Keratinocyte (primary cell): ENCODE measurements at places on chromosomes 13 and 19.

DNA sequence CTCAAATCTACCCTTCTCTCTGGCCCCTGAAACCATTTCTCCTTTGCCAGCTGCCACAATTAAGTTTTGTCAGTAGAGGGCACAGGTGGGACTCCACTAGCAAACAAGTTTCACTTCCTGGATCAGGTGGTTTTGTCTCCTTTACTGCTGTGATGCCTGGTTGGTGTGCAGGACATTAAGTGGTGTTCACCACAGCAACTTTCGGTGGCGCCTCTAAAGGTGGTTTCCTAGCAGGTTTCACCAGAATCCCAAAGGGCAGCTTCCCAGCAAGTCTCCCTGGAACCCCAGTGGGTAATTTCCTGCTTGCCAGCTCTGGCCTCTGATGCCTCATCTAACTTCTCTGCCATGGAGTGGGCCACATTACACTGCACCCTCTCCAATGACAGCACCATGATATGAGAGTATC lies 16.6 kb downstream of the MED4 start:
- no peak for DNase-seq

GRCh38 chr19:53546758-53547513 lies 9.0 kb downstream of the ZNF331 start:
- DNase-seq = no peak

DNA sequence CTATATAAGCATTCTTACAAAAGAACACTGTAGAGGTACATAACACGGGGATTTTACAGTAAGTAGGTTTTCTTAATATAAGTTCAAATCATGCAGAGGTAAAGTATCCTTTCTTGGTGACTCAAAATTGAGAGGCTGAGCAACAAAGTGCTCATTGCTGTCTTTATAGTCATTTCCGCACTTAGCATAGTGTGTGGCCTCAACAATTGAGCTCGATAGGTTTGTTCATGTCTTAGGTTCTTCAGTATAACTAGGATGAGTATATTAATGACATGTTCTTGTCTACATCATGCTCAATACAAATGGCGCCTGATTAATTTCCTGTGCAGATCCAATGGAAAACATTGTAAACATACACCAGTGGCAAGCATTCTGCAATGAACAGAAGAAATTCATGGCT lies 1.4 kb downstream of the WDFY2 start:
- DNase-seq = no peak

- DNase-seq = no peak
Measured at GRCh38 chr19:2084993-2085720, 11.0 kb downstream of the MOB3A start.

DNA sequence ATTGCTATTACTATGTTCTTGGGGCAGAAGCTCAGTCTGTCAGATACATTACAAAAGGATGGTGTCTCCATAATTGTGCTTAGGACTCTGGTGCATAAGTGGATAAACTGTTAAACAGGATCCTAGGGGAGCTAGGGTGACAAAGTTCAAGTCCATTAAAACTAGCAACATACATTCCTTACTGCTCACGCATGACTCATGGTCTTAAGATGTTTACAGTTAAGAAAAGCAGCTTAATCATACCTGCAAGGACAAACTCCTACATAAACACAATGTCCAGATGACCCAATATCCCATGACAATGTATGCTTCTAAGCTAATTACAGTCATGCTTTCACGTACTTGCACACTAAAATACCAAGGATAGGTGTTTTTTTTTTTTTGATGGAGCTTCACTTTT lies 3.5 kb upstream of the ZNF701 start:
- peak; percentile 17 for DNase-seq

GRCh38 chr13:53250272-53250875 lies 221.8 kb downstream of the OLFM4 start:
- peak; percentile 17 for DNase-seq
